Activated CD8-positive, alpha-beta memory T cell treated with anti-CD3 and anti-CD28 coated beads for 36 hours (primary cell): ENCODE measurements at places on chromosomes 7 and 10. TPM values are rescaled to one million over a fixed set of nuclear protein-coding genes. Genes with fewer than 3 reads are reported as not detected.

Gene HMX3
- total RNA-seq: 0.25 TPM

Gene CALHM1
- total RNA-seq: not detected

Gene ATOH7
- not detected for total RNA-seq

Gene OPALIN
- total RNA-seq: not detected

Gene KLF14
- total RNA-seq: not detected

Gene PTN
- total RNA-seq: not detected

Gene LRRC17
- total RNA-seq: not detected

Gene FGFBP3
- total RNA-seq: 3.6 TPM

Gene SPRN
- not detected for total RNA-seq

Gene NACAD
- 0.92 TPM for total RNA-seq

Gene TMEM139
- total RNA-seq: 0.80 TPM

Gene EPO
- total RNA-seq: 0.15 TPM

Gene HABP2
- not detected for total RNA-seq

Gene GPC2
- 2.3 TPM for total RNA-seq

Gene GSDME
- 5.4 TPM for total RNA-seq

Gene ABCB4
- 0.15 TPM for total RNA-seq
